GF-D8 (cell line): ENCODE measurements at places on chromosomes 12 and 14.

DNA sequence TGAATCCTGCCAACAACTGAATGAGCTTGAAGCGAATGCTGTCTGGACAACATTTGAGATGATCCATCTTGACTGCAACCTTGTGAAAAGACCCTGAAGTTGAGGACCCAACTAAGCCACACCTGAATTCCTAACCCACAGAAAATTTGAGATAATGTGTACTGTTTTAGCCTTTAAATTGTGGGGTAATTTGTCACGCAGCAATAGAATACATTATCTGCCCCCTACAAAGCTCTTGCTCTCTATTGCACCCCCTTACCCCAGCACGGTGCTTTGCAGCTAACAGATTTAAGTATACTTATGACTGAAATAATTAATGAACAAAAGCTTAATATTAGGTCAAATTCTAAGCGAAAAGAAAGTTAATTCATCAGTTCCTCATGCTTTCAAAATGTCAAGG lies 1.6 kb downstream of the POLE2 start:
- DNase-seq, result no peak

- DNase-seq, result peak; percentile 38
Observed at GRCh38 chr12:91033251-91033650, 24.6 kb downstream of the KERA start.

DNA sequence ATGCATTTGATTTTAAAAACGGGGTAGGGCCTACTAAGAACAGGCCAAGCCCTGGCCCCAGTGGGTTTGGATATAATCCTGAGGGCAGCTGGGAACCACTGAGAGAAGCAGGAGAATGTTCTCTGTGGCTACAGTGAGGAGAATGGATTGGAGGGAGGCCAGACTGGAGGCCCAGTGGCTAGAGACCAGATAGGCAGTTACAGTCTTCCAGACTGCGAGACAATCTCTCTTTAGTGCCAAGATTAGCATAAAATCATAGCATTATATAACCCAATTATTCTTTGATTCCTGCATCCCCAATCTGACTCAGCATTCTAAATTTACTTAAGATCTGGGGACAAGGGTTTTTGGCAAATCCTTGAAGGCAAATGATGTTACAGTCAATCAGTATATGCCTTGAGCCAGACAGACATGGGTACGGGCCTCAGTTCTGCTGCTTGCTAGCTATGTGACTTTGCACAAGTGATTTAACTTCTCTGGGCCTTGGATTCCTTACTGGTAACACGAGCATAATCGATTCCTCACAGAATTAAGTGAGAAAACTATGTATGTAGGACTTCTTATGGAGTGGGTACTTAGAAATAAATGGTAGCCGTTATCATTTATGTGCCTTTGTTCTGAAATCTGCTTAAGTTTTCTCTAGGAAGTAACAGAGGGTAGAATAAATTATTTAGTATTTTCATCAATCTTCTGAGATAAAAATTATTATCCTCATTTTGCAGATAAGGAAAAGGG lies 18.3 kb downstream of the NINJ2 start:
- no peak for DNase-seq

DNA sequence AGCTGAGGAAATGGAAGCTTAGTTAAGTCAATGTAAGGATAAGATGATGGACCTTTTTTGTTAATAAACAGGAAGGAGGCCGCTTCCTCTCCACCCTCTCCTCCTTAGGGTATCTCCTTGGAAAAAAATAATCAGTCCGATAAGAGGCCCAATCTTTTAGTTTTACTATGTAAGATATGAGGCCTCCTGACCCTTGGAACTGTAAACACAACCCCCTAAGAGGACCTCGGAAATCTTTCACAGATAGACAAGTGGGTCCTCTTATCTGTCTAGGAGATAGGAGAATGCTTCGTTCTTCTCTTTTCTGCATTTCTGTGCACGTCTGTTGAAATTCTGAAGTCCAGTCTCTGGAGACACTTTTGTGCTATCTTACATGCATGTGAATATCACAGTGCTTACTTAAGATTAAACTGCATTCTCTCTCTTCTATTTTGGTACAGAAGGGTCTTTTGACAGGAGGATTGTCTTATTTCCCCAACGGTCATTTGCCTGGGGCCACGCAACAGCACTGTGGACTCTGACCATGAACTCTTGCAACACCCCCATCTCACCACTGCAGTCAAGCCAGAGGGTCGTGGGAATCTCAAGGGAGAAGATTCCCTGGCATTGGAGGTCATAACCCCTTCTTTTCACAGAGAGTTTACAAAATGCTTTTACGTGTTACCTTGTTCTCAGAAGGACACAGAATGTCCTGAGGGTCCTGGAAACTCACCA lies 313.0 kb upstream of the RTL1 start:
- no peak for DNase-seq

- no peak for DNase-seq
Observed at GRCh38 chr12:124627956-124628355, 60.5 kb upstream of the NCOR2 start.

- DNase-seq, result no peak
Observed at GRCh38 chr14:79356040-79356439, 855.3 kb downstream of the DIO2 start.

DNA sequence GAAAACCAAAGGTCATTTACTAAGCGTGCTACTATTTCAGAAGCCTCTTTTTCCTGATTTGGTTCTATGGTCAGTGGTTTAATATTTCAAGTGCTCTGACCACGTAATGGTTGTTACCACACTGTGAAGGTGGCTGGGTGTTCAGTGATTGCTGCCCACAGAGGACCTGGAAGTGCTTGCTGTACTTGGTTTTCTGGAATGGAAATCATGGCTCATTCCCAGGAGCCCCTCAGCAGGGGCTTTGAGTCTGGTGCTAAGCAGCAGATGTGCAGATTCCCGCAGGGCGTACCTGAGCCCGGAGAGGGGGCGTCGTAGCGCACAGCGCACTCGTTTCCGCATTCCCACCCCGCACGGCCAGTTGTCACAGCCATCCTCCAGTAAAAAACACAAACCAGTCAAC lies 50.5 kb downstream of the TRAF3 start:
- no peak for DNase-seq

- no peak for DNase-seq
Observed at GRCh38 chr12:64335886-64336466, 54.6 kb downstream of the C12orf56 start.

- DNase-seq, result no peak
Observed at GRCh38 chr12:57213763-57214397, 2.7 kb upstream of the NXPH4 start.

- DNase-seq, result no peak
Observed at GRCh38 chr14:22539831-22540230, 49.2 kb downstream of the DAD1 start.

DNA sequence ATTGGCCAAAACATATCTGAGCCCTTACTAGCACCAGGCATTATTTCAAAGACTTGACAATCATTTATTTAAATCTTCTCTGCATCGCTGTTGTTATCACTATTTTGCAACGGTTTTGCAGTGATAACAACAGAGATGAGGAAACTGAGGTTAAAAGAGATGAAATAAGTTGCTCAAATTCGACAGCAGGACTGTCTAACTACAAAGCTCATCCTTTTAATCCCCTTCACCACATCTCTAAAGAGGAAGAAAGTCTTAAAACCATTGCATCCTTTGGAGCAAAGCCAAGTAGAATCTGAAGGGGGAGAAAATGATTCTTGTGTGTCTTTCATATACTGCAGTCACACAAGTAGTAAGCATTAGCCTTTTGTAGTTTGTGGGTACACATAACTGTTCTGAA lies 14.8 kb upstream of the ETNK1 start:
- no peak for DNase-seq

DNA sequence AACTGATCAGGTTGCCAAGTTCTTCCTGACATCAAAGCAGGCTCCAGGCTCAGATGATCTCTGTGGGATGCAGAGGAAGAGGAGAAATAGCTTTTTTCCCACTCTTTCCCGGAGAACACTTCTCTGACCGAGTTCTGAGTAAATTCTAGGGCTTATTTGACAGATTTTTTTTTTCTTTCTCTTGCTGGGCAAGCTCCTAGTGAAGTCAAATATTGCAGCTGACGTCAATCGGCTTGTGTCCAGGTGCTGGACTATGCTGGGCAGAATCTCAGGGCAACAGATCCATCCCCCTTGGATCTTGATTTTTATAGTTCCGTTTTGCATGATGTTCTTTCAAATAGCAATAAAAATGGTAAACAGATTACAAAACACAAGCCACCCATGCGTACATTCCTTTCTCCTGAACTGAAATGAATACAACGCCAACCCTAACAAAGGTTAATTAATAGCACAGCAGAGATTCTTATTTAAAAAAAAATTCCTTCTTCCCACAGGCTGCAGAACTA lies 182.2 kb downstream of the NOVA1 start:
- no peak for DNase-seq

GRCh38 chr14:94770815-94771157 lies 873 bp upstream of the GSC start:
- no peak for DNase-seq

DNA sequence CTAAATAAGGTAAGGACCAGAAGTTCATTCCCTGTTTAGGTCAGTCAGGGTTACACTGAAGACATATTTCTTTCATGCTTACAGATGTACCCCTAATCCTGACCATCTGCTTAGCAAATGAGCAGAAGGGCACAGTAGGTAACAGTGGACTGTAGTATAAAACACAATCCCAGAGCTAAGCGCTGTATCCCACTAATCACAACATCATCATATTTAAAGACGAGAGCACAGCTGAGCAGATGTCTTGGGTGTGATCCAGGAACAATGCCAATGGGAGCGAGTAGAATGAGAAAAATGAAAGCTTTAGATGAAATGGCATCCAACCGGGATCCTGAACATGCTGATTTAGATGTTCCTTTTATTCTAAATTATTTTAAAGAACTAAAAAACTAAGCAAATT lies 213.4 kb downstream of the CCER1 start:
- no peak for DNase-seq
